ENCODE measurements at places on chromosomes 6 and 20.

- DNase-seq, result no peak
These were observed 17.7 kb downstream of the METTL24 start for GRCh38 chr6:110340392-110340965.

DNA sequence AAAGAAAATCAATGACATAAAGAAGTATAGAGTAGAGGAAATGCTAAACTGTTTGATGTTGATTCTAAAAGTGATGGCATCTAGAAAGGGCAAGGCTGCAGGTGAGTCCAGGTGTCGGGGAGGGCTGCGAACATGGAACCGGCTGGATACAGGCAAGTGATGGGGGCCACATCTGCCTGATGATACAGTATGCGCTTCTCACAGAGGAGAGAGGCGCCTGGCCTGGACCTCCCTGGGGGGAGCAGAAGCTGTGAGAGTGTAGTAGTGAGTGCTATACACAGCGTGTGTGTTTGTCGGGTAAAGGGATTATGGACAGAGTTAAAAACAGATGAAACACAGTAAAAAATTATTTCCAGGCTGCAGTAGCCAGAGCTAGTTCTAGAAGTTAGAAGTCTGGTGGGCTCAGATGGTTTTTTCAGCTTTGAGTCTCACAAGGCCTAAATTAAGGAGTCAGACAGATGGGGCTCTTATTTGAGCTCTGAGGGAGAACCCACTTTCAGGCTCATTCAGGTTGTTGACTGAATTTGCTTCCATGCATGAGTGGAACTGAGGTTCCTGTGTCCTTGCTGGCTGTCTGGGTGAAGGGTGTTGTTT lies 195.8 kb upstream of the ARG1 start:
- DNase-seq, result no peak

GRCh38 chr6:1654054-1654453 lies 44.3 kb downstream of the FOXC1 start:
- no peak for DNase-seq

GRCh38 chr20:25066386-25066785 lies 8.4 kb upstream of the ACSS1 start:
- DNase-seq, result no peak

GRCh38 chr20:49270177-49270576 lies 7.7 kb downstream of the ZNFX1 start:
- DNase-seq, result no peak

DNA sequence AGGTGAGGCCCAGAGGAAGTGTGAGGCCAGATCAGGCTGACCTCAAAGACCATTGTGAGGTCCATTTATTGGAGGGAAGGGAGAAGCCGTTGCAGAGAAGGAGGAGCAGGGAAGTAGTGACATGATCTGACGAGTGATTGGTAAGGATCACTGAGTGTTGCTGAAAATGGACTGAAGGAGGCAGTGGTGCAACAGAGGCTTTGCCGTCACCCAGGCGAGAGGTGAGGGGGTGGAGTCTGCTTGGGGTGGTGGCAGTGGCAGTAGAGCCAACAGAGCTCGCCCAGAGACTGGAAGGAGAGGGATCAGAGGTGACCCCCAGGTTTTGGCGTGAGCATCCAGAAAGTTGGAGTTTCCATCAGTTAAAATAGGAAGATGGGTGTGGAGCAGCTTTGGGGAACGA lies 67.9 kb upstream of the CLDN20 start:
- no peak for DNase-seq

DNA sequence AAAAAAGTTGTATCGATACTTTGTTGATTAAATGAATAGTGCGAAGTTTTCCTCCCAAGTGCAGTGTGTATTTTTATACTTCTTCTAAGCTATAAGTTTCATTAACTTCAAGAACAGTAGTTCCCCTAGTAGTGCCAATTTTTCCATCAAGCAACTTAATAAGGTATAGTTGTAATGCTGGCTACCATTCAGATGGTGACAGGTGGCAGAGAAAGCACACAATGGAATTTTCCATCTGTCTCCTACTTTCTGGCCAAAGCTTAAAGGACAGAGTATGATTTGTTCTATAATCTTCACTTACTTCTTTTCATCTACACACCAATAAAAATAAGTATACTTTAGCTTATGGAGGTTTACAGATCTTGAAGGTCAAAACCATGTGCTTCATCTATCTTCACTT lies 431.1 kb downstream of the NKAIN2 start:
- no peak for DNase-seq

DNA sequence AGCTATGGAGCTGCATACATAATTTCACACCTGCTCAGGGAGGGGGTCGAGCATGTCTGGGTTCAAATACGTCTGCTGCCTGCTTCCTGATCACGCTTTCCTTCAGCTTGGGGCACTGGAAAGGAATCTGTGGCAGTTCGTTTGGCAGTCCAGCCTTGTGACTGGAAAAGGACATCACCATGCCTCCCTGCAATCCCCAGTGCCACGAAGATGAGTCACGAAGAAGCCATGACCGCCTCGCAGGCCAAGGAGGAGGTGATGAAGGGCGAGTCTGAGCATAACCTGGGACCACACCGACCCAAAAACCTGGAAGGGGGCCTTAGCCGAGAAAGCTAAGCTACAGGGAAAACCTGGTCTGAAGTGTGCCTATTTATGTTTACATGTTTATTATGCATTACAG lies 13.1 kb downstream of the JAG1 start:
- no peak for DNase-seq

DNA sequence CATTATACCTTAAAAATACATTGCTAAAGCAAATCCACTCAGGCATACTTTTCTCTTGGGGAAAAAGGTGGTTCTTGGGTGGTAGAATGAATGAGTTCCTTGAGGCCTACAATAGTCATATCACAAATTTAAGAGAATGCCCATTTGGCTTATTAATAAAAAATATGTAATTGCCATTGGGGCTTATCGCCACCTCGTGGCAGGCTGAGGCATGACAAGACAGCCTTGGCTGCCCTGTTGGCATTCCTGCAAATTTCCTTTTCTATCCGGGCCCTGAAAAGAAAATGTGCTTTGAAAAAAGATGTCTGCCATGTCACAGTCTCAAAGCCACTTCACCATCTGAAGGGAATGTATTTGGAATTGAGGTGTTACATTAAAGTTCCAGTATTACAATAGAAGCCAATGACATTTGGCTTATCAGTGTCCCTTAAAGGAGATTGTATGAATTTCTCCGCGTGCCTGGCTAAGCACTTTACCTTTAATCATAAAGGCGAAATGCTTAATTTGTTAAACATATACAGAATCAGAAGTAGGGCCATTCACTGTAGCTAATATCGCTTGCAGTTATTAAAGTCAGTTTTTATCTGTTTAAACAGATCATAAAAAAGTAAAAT lies 188.3 kb upstream of the ZFP64 start:
- DNase-seq, result no peak

DNA sequence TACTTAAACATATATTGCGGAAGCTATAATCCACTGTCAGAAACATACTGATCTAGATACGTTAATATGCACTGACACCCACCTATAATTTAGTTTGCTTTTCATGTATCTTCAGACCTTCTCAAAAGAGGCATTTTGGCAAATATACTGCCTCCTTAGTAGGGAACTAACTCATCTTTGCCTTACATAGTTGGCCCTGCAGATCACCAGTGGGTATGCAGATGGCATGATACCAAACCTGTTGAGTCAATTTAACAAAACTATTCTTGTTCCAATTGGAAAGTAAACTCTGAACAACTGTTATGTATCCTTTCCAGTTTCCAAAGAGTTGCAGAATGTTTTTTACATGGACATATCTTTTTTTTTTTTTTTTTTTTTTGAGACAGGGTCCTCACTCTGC lies 35.6 kb upstream of the TBC1D20 start:
- no peak for DNase-seq

- no peak for DNase-seq
These were observed 383.7 kb upstream of the CDH4 start for GRCh38 chr20:60868316-60868891.

DNA sequence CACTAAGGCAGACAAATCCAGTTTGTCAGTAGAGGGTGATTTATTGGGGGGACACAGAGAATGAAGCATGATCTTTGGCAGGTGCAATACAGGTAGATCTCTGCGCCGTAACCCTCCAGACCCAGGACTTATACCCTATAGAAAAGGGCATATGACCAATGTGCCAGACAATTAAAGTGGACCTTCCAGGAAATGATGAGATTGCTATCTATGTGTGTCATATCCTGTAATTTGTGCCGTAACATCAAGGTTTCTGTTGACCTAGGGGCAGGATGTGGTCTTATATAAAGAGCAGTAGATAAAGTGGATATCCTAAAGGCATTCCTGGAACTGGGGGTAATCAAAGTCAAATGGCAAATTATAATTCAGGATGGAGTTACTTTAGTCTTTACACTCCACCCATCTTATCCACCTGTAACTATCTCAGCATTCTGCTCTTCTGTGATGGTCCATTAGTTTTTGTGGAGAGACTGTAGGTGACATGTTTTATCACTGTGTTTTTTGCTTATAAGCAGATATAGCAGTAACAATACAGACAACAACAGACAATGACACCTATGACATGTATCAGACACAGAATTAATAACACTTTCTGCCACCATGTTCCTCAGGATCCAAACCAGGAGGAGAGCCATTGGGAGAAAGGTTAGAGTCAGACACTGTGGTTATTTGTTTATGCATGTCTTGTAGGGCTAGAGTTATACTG lies 43.1 kb upstream of the ZNF337 start:
- DNase-seq, result no peak

DNA sequence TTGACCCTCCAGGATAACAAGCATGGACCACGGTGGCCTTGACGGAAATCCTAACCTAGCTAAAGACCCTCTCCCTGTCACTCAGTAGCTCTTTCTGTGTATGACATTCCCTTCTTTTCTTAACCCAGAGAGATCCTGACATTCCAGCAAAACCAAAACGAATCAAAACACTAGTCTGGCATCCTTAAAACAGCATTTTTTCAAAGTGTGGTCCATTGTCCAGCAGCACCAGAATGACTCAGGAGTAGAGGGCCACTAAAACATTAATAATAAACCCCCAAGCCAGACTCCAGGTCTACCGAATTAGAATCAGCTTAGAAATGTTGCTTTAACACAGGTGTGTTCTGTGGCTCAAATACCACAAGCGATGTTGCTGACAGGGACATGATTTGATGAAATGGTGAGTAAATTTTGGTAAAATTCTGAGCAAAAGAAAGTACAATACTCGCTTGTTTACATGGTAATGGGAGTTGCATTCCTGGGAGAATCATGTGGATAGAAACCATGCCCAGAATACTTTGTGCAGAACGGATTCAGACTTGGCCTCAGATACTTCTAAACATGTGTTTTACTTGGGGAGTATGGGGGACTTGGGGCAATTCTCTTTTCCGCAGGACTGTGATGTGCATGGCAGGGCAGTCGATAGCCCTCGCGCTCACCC lies 174.2 kb upstream of the KCNG1 start:
- no peak for DNase-seq

GRCh38 chr6:157999168-158000051 lies 17.7 kb downstream of the SYNJ2 start:
- DNase-seq, result no peak

GRCh38 chr6:99350573-99350972 lies 1.1 kb upstream of the FAXC start:
- no peak for DNase-seq

- no peak for DNase-seq
These were observed 199.0 kb upstream of the KCNG1 start for GRCh38 chr20:51221791-51222408.

DNA sequence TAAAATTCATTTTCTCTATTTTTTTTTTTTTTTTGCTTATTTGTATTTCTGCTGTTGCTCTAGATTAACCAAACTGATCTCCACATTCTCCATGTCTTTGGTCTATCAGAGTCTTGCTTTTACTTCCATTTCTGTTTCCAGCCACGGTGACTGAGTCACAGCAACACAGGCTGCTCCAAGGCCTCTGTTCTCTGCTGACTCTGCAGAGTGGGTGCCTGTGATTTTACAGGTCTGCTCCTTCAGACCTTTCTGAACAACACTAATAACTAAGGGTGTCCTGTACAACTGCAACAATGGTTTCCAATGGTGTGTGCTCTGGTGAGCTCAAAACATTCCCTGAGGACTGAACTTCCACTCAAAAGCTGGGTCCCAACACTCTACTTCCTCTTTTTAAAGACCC lies 102.3 kb upstream of the BMP2 start:
- DNase-seq, result no peak

- no peak for DNase-seq
These were observed 58.3 kb downstream of the LAMP5 start for GRCh38 chr20:9572670-9573069.
